ENCODE measurements at places on chromosomes 1 and 21. TPM values are rescaled to one million over a fixed set of nuclear protein-coding genes. Genes with fewer than 3 reads are reported as not detected.

AUNIP gene
- 5.5 TPM for total RNA-seq

KRTAP11-1 gene
- total RNA-seq: not detected

PRAMEF15 gene
- not detected for total RNA-seq

DNM3 gene
- total RNA-seq: 0.76 TPM

CCDC17 gene
- total RNA-seq: 0.65 TPM

TMEM79 gene
- under 0.01 TPM for total RNA-seq

IL24 gene
- 0.15 TPM for total RNA-seq

KRTAP21-3 gene
- total RNA-seq: not detected

C1orf159 gene
- 5.9 TPM for total RNA-seq

HSPA13 gene
- total RNA-seq: 71.9 TPM

CFAP45 gene
- total RNA-seq: 1.9 TPM

MYOM3 gene
- 0.30 TPM for total RNA-seq

HEYL gene
- total RNA-seq: not detected

EEIG2 gene
- total RNA-seq: 7.5 TPM

MATN1 gene
- total RNA-seq: under 0.01 TPM

BATF3 gene
- total RNA-seq: 0.15 TPM

MCOLN3 gene
- not detected for total RNA-seq

GPR61 gene
- not detected for total RNA-seq

KMO gene
- total RNA-seq: not detected

RAP1GAP gene
- not detected for total RNA-seq

CD1D gene
- total RNA-seq: not detected

TTLL7 gene
- total RNA-seq: 2.7 TPM

IL10 gene
- total RNA-seq: not detected

GBP5 gene
- total RNA-seq: 0.15 TPM

THEM5 gene
- total RNA-seq: not detected

BTF3L4 gene
- 102 TPM for total RNA-seq

LIN28A gene
- total RNA-seq: not detected

RIPPLY3 gene
- not detected for total RNA-seq

PEX10 gene
- total RNA-seq: 33.1 TPM

CFHR1 gene
- not detected for total RNA-seq

PLK3 gene
- 32.2 TPM for total RNA-seq

MYBPH gene
- total RNA-seq: not detected

PTPRC gene
- 0.15 TPM for total RNA-seq

CYP4X1 gene
- 0.32 TPM for total RNA-seq

SFT2D2 gene
- 35.7 TPM for total RNA-seq

TAS1R3 gene
- under 0.01 TPM for total RNA-seq

SYT2 gene
- total RNA-seq: not detected

TNNI3K gene
- total RNA-seq: 0.32 TPM

OR1C1 gene
- total RNA-seq: not detected

LMX1A gene
- total RNA-seq: not detected

TESK2 gene
- 1.1 TPM for total RNA-seq

ZNF672 gene
- total RNA-seq: 19.6 TPM

MARCKSL1 gene
- total RNA-seq: 67.2 TPM

TMEM82 gene
- total RNA-seq: not detected

GJA9 gene
- not detected for total RNA-seq

TRIM46 gene
- 3.5 TPM for total RNA-seq

SH3D21 gene
- total RNA-seq: 0.91 TPM

RHBG gene
- not detected for total RNA-seq

KCNJ9 gene
- not detected for total RNA-seq

LEMD1 gene
- not detected for total RNA-seq

All from epithelial cell of umbilical artery (primary cell).